ENCODE measurements at places on chromosomes 6 and 20.

DNA sequence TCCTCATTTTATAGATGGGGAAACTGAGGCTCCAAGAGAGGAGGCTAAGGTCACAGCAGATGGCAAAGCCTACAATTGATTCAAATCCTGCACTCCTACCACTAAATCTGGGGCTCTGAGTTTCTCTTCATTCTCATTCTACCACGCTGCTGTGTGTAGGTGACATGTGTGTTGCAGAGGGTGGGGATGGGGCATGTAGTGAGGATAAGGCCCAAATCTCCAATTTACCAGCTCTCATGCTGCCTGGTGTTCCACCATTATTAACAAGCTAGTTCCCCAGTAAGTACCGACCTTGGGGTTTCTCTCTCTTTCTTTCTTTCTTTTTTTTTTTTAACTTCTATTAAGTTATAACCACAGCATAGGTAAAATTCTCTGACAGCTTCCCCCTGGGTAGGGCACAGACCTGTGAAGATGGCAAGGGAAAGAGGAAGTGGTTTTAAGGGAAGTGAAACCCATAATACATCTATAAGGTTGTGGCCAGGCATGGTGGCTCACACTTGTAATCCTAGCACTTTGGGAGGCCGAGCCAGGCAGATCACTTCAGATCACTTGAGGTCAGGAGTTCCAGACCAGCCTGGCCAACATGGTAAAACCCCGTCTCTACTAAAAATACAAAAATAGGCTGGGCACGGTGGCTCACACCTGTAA, 13.0 kb upstream of the MATN4 start:
- DNase-seq, result no peak

DNA sequence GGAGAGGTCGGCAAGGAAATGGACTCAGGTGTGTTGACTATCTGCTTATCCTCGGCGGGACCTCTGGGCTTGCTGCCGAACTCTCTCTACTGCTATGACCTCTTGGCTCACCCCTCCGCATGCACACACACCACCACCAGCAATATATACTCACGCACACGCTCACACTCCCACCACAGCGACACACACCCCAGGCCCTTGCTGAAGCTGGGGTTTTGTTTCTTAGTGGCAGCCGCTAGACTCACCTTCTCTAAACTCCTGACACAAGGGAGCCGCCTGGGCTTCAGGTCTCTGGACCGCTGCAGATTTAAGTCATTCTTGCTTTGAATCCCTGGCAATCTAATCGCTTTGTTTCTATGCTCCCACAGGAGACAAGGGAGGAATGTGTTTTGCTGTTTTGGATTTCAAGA, 59.4 kb upstream of the BACH2 start:
- no peak for DNase-seq

DNA sequence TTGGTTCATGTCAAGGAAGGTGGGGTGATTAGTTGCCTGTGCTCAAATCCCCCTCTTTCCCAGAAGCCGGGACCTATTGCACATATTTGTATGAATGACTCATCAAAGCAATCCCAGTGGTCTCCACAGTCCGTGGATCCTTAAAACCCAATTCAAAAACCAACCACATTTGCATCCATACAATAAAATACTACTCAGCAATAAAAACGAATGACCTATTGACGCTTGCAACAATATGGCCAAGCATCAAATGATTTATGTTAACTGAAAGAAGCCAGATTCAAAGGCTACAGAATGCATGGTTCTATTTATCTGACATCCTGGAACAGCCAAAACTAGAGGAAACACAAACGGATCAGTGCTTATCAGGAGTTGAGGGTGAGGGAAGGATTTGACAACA, 275.4 kb downstream of the PTPRT start:
- no peak for DNase-seq

GRCh38 chr6:93124006-93124632, 295.2 kb downstream of the EPHA7 start:
- DNase-seq, result no peak

DNA sequence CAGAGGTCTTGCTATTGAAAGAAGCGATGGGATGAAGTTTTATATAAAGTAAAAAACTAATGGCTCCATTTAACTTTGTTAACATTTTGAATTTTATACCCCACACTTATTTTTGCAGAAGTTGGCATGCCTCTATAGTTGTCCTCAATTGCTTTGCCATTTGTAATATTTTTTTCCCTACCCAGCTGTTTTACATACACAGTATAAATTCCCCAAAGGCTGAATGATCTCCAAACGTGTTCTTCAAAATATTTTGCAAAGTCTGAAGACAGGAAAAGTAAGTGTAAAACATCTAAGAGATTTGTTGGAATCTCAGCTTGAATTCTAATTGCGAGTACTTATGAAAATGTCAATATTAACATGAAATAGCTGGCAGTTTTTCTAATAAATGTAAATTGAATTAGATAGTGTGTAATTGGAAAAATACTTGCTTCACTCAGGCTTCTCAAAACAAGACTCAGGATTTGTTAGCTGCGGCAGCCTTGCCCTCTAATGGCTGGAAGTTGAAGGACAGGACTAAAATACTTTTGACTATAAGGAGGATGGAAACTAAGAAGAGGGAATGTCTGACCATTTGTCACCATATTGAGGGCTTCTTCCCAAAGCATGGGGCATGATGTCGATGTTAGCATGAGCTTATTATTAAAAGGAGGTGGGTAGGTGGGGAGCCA, 226.8 kb downstream of the UST start:
- DNase-seq, result peak; percentile 23

DNA sequence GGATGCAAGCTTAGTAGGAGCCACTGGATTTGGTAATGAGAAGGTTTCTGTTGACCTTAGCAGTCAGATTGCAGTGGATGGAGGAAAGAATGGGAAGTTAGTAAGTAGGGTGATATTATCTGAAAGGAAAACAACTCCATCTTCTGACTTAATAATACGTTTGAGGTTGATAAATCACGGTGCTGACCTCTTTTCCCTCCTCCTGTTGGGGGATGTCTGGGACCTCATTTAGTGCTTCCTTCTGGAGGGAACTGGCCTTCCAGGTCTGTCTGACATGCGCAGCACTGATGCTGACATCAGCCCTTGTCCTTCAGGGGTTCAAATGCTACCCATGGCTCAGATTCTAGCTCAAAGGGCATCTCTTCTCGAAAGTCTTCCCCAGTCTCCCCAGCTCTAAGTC, 48.2 kb upstream of the AKAP12 start:
- no peak for DNase-seq

DNA sequence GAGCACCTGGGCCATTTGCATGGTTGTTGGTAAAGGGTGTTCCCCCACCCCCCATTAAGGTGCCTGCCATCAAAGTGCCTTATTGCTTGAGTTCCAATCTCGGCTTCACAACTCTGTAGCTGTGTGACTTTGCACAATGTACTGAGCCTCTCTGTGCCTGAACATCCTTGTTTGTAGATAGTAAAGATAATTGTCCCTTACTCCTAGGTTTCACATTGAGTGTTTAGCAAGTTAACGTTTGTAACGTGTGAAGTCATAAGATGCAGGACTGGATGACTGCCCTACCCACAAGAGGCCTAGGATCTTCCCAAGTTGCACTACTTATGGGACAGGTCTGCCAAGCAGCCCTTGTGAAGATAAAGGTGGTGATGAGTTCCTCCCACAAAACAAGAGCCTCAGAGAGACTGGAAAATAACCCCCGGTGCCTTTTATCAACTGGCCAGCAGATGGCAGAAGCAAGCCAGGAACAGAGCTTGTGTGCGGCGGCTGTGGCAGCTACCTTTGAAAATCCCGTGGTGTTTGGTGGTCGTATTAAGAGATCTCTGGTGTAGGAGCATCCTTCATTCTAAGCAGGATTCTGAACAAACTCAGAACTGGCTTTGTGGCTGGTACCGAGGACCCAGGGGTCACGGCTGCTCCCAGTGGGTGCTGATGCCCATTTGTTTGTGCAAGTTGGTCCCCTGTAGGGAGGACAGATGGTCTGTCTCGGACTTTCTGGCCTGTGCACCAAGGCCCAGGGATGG, 99.1 kb downstream of the CDH26 start:
- peak; percentile 65 for DNase-seq

DNA sequence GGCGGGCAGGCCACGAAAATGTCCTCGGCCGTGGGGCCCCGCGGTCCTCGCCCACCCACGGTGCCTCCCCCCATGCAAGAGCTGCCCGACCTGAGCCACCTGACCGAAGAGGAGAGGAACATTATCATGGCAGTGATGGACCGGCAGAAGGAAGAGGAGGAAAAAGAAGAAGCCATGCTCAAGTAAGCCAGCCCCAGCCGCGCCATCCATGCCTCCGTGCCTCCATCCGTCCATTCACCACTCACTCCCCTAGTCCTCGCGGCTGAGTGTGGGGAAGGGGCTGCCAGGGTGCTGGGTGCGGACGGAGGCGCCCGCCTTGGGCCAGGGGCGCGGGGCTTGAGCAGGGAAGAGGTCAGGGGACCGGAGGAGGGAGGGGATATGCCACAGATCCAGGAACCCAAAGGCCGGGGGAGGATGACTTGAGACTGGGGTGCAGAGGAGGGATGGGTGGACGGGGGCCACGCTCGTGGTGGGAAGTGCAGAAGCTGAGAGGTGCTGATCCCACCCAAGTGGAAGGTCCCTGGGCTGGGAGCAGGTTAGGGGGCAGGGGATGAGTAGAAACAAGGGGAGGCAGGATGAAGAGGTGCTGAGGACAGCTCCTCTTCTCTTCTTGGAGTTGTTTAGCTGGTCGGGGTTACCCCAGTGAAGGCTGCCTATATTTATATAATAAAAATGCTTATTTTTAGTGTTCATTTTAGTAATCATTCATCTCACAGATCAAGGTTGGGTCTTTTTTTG, 825 bp downstream of the RIMS1 start:
- DNase-seq, result no peak

- DNase-seq, result peak; percentile 2
Measured at GRCh38 chr6:66926060-66926459, 1219.0 kb upstream of the EYS start.

DNA sequence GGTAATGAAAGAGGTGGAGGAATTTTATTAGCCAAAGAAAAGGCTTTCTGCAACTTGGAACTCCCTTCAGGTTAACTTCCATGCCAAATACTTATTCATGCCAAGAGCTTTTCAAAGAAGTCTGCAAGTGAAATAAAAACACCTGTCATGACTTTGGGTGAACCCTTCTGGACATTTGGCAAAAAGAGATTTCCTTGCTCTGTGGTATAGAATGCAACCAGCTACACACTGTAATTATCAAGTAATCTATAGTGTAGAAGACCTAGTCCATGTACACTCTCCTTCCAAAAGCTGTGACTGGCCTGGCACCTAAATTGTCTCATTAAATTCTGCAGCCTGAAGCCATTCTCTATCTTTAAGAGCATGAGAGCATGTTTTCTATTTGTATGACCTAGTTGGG, 232.3 kb downstream of the COL12A1 start:
- DNase-seq, result no peak

- DNase-seq, result no peak
Measured at GRCh38 chr20:33781133-33781532, 30.0 kb upstream of the CHMP4B start.

- DNase-seq, result no peak
Measured at GRCh38 chr20:16215041-16215440, 358.2 kb downstream of the KIF16B start.

All from midbrain (tissue), 1 donor.